ENCODE measurements at places on chromosomes 7 and 10.

DNA sequence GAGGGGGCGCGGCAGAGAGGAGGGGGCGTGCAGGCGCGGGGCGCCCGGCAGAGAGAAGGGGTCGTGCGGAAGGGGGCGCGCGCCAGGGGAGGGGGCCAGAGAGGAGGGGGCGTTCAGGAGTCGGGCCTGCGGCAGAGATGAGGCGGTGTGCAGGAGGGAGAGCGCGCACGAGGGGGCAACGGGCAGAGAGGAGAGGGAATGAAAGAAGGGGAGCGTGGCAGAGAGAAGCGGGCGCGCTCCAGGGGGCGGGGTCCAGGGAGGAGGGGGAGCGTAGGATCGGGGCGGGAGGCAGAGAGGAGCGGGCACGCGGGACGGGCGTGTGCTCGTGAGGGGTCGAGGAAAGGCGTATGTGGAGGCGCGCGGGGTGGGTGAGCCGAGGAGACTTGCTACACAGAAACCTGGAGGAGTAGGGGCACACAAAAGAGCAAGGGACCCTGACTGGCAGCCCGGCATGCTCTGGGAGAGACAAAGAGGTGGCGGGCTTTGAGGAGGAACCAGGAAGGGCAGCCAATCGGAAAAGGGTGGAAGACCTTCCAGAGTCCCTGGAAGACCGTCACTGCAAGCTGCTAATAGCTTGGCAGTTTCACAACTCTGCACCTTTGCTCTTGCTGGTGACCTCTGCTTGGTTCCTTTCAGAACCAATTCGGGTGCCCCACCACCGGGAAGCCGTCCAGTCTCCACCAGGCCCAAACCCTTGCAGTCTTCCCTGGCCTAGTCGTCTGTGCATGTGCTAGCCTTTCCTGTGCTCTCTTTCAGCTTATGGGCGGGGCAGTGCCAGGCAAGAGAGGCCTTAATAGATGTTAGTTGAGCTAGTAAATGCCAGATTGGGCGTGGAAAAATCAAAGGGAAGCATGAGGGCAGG lies 639 bp downstream of the DYDC2 start:
- no peak for DNase-seq

DNA sequence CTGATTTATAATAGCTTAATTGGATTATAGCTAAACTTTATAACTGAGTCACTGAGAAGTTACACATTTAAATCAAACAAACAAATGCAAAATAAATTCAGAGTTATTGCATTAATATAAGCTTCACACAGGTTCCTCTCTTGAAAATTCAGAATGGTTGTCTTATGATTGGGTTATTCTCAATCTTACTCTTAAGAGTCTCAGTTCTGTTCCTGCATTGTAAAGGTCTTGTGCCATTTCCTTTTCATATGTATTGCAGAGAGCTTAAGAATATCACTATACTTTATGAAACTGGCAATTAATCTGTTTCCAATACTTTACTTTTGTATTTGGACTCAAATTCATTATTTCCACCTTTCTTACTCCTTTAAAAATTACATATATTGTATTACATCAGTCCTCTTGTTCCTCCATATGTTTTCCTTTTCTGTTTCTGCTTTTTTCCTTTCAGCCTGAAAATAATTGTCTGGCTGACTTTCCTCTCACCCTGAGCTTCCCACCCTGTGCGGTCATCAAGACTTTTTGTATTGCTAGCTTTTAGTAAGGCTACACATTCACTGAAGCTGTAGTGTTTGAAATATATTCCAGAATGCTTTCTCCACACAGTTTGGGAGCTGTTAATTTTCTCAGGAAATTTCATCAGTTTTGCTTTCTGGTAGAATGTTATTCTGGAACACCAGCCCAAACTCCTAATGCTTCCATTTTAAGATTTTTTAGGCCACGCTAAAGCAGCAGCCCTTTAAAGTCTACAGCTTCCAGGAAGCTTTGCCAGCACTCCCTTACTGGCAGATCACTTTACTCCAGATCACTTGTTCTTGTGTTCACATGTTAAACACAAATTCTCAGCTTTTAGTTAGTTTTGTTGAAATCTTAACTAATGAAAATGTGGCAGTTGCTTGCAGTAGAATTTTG lies 139.4 kb downstream of the KCND2 start:
- DNase-seq, result no peak

- no peak for DNase-seq
These were observed 62.0 kb upstream of the ST8SIA6 start for GRCh38 chr10:17516376-17516775.

GRCh38 chr10:8180360-8181109 lies 126.0 kb downstream of the GATA3 start:
- DNase-seq, result no peak

DNA sequence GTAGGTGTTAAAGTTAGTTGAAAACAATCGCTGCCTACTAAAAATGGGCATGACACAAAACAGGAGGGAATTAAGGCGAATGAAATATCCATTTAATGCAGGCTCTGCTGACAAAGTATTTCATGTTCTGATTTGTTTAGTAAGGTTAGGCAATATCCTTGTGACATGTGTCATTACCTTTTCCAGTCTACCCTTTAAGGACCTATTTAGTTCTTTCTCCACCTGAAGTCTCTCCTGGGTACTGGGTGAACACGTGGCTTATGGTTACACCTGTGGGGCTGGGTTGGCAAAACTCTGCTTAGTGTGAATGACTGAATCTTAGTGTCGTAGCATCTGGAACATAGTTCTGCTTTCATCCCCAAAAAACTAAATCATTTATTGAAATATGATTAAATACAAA lies 313.5 kb downstream of the CCDC3 start:
- DNase-seq, result no peak

DNA sequence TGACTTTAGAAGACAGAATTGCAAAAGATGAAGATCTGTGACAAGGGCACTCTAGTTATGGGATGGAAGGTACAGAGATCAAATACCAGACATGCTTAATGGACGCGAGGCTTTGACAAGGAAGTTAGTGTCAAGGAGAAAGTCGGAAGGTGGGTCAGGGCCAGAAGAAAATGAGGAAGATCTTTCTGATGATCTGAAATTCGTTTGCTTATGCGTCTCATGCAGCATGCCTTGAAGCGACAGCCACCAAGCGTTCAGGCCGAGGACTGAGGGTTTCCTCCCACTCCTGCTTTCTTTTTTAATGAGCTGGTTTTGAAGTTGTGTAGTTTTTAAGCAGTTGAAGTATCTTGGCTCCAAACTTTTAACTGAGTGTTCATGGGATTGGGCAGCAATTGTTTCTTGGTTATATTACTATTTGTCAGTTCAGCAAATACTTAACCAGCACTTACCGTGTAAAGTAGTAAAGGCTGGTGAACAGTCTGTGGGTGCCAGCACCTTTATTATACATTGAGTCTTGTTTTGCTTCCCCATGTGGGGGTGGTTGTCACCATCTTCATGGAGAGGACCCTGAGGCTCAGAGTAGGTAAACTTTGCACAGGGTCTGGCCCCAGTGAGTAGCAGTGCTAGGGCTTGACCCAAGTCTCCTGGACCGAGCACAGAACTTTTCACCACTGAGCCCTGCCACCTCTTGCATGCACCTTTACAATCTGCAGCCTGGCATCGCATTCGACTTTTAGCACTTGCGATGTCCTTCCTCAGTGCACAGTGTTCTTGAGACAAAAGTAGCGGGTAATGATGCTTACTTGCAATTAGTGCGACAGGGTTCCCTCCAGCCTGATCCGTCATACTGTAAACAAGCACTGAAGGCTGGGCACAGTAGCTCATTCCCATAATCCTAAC lies 14.3 kb upstream of the BHLHA15 start:
- DNase-seq, result no peak

GRCh38 chr10:67527351-67527750 lies 168.6 kb downstream of the CTNNA3 start:
- no peak for DNase-seq

DNA sequence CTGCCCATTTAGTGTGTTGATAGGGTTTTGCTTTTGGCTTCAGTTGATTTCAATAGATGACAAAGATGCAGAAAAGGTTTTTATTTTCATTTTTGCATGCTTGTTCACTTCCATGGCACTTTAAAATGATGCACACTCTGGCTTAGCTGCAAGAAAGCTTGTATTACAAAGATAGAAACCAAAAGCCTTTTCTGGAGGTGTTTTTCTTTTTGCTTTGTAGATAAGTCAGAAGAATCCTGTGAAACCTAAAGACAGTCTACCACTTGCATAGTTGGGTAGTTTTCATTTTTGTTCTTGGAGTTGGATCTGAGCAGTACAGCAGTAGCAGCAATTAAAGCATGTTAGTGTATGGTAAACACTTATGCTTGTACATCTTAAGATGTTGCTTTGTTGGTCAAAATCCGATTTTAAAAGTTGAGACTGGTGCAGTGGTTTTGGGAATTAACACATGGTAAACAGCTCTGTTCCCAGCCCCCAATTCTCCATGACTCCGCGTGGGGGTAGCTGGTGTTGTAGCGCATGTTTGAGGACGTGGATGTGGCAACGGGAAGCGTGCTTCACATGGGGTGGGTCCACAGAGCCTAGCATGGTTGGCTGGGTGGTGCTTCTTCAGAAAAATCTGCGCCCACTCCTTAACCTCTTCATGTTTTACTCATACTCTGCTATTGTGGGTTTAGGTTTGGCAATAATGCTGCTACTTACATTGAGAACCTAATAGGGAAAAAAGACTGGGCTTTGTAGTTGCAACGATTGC lies 19.8 kb downstream of the CCNY start:
- no peak for DNase-seq

GRCh38 chr10:113347508-113347907 lies 205.3 kb upstream of the HABP2 start:
- DNase-seq, result no peak

DNA sequence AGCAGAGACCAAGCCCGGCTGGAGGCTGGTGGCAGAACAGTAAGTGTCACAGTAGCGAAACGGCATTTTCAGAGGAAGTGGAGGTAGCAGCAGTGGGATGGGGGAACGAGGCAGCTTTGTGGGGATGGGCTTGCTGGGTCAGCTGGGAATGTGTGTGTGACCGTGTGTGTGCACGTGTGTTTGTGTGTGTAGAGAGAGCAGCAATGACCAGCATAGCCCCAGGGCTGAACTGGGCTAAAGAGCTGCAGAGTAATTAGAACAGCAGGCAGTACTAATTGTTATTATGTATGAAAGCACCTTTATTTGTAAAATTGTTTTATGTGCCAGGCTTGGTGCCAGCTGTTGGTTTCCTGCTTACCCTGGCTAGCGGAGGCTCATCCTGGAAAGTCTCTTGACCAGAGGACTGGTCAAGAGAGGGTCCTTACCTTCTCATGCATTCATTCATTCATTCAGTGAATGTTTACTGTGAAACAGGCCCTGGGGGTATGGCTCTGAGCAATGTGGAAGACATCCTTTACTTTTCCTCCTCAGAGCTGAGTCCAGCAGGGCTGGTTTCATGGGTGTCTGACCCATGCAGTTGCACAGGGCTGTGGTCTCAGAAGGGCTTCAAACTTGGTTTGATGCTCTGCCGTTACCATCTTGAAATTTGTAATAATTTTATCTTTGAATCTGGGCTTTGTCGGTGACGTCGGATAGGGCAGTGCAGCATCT lies 184.6 kb downstream of the SEC23IP start:
- DNase-seq, result no peak

GRCh38 chr10:11602919-11603523 lies 8.4 kb downstream of the USP6NL start:
- no peak for DNase-seq

GRCh38 chr7:120729245-120729644 lies 128.7 kb downstream of the TSPAN12 start:
- DNase-seq, result no peak

GRCh38 chr7:95772771-95773581 lies 622 bp downstream of the DYNC1I1 start:
- no peak for DNase-seq

- peak; percentile 53 for DNase-seq
These were observed 11.9 kb upstream of the OPALIN start for GRCh38 chr10:96370584-96371157.

DNA sequence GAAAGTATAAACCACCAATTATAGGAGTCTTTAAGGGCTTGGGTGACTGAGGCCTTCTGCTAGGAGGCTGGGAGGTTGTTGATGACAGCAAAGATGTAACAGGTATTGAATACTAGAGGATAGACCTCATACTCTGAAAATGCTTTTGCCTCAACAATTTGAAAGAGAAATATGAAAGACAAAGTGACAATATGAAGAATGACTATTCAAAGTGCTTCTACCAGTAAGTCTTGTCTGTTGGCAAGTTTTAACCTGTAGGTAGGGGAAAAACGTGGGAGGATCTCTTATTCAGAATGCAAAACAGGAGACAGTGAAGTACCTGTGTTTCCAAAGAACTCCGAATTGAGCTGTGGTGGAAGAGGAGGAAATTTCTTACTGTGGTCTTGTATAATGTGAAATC lies 38.2 kb downstream of the GBF1 start:
- DNase-seq, result no peak

DNA sequence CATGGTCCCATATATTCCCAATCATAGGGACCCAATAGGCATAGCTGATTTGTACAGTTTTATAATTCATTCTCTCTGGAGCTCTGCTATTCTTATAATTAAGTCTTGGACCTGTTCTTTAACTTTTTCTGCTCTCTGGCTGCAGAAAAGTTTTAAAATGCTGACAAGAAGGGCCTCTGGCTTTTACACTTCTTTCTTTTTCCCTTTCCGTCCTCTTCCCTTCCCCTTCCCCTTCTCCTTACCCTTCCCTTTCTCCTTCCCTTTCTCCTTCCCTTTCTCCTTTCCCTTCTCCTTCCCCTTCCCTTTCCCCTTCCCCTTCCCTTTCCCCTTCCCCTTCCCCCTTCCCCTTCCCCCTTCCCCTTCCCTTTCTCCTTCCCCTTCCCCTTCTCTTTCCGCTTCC lies 101.3 kb upstream of the TPK1 start:
- no peak for DNase-seq

DNA sequence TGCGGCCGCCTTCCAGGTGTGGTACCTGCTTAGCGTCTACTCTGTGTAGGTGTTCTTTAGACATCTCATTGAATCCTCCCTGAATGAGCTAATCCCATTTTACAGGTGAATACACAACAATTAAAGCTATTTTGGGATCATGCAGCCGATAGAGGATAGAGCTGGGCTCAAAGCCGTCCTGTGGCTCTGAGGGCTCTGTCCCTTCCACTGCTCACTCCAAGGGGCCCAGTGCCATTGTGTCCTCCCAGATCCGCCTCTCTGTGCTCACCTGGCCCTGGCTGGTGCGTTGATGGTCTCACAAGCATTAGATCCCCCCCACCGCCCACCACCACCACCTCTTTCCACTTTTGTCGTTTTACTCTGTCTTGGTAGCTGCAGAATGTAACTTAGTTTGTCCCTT lies 13.1 kb downstream of the NPTX2 start:
- no peak for DNase-seq

GRCh38 chr7:38424750-38425463 lies 151.5 kb upstream of the TARP start:
- DNase-seq, result no peak

DNA sequence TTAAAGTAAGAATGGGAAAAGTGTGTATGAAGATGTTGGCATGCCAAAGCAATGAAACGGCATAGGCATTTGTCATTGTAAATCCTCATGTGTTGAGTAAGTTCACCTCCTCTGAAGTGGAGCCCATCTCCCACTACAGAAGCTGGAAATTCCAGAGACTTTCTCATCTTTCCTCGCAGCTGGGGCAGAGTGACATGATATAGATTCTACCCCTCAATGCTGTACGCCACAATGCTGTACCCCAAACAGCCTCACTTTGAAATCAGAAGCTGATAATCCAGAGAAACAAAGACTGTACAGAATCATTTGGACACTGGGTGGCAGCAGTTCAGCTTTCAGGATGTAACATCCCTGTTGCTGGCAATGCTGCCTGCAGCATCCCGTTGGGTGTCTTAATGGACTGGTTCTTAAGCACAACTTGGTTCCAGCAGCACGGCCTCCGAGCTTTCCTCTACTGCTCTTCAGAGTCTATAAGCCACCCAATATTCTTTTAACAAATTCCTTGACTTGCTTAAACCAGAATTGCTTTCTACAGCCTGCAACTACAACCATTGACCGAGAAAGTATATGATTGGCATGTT lies 18.8 kb downstream of the ZC3HAV1L start:
- DNase-seq, result peak; percentile 63

- DNase-seq, result no peak
These were observed 38.5 kb downstream of the CRTAC1 start for GRCh38 chr10:97991871-97992270.

All from naive thymus-derived CD8-positive, alpha-beta T cell (primary cell).